Osteocyte (in vitro differentiated cells): ENCODE measurements at places on chromosomes 2 and 18. TPM values are rescaled to one million over a fixed set of nuclear protein-coding genes. Genes with fewer than 3 reads are reported as not detected.
A peak's percentile ranks its signal among the peaks of the same experiment; 100 is the strongest.

Gene TMEM178A
- total RNA-seq = 0.71 and 1.6 TPM in 2 replicates

Gene UGT1A4
- total RNA-seq = not detected in 2 replicates

GRCh38 chr2:164498836-164499235, 122.4 kb downstream of the GRB14 start:
- DNase-seq = no peak

GRCh38 chr2:11444737-11445136, 21.2 kb downstream of the E2F6 start:
- peak; percentile 8 for DNase-seq

DNA sequence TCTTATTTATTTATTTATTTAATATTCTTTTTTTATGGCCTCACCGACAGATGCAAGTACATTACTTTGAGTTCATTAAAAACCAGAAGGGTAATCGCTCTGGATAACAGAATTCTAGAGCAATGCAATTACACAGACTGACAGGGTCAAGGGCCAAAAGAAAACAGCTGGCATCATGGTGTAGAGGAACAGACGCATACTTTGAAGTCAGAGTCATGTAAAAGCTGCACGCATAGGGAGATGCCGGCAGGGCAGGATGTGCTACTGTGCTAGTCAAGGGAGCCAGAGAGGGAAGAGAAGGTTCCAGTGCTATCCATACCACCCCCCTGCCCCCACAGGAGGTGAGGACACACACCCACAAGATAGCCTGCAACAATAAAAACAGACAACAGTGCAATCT, 115.2 kb upstream of the TFCP2L1 start:
- DNase-seq = no peak

DNA sequence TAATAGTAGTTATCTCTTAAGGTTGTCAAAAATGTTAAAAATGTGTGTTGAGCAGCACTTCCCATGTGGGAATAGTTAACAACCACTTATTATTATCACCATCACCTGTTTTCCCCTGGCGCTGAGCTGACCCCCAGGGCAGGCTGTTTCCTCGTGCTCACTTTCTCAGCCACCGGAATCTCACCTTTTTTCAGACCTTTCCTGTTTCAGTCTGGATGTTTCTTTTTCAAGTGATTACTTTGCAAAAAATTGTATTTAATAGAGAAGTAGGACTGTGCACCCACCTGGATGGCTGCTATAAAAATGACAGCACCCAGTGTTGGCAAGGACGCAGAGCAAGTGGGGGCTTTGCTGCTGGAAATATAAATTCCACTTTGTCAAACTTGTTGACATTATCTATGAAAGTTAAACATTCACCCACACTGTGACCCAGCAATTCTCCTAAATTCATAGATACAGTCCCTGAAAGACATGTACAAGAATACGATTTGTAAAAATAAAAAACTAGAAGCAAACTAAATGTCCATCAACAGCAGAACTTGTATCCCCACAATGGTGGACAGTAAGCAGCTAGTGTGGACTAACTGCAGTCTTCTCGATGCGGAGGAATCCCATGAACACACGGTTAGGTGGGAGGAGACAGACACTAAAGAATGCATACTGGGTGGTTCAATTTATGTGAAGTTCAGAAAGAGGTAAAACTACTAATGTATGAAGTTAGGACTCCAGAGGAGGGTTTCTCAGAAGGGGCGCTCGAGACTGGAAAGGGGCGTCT, 66.5 kb downstream of the SOWAHC start:
- no peak for DNase-seq

GRCh38 chr2:108620656-108621055, 86.4 kb downstream of the LIMS1 start:
- no peak for DNase-seq

DNA sequence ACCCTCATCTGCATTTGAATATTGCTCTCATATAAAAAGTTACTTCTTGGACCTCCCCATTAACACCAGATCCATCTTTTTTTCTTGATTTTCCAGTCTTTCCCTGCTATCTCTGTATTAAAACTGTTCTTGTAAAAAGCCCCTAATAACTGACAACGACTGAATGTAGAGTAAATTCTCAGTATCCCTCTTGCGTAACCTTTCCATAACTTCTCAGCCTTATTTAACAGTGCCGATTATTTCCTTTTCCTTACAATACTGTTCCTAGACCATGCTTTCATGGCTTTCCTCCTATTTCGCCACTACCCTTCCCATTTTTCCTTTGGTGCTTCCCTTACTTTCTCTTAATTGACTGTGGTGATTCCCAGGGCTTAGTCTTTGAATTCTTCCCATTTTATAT, 348.9 kb upstream of the DSEL start:
- no peak for DNase-seq

- DNase-seq = no peak
These were observed 2.5 kb downstream of the DYNC2LI1 start for GRCh38 chr2:43776324-43776723.

GRCh38 chr2:106039634-106040315, 154.3 kb downstream of the UXS1 start:
- no peak for DNase-seq

DNA sequence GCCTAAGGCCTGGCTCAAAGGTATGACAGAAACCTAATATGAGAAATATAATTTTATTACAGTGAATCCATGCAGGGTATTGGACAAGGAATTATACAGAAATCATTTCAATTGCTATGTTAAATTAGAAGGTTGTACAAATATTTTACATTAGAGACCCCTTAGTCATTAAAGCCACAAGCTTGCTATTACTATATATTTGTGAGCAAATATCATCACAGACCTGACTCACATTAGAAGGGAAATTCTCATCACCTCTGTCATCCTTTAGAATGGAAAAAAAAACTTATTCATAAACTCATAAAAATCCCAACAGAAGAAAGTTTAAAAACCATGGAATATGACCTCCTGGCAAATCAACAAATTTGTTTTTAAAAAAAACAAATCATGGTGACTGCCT, 277.9 kb downstream of the DCC start:
- no peak for DNase-seq

- DNase-seq = no peak
These were observed 40.6 kb upstream of the TWSG1 start for GRCh38 chr18:9293948-9294347.
